ENCODE measurements at places on chromosomes 1 and 21. TPM values are rescaled to one million over a fixed set of nuclear protein-coding genes. Genes with fewer than 3 reads are reported as not detected.

The ANKRD34A gene
- total RNA-seq = 2.5 TPM

The OR6K3 gene
- total RNA-seq = not detected

The PTPN14 gene
- 46.0 TPM for total RNA-seq

The SMIM12 gene
- total RNA-seq = 31.1 TPM

The FASLG gene
- total RNA-seq = not detected

The TMEM59 gene
- 290 TPM for total RNA-seq

The CACNA1S gene
- not detected for total RNA-seq

The UBL4B gene
- total RNA-seq = 0.83 TPM

The CR2 gene
- total RNA-seq = not detected

The PLA2G4A gene
- 0.07 TPM for total RNA-seq

The PLA2G2F gene
- not detected for total RNA-seq

The RIMKLA gene
- not detected for total RNA-seq

The FCRLA gene
- 0.43 TPM for total RNA-seq

The CCDC185 gene
- total RNA-seq = not detected

The SLAMF7 gene
- 0.29 TPM for total RNA-seq

The NBPF6 gene
- not detected for total RNA-seq

The ASCL5 gene
- not detected for total RNA-seq

The ENTREP3 gene
- 11.4 TPM for total RNA-seq

- no peak for DNase-seq
Measured at GRCh38 chr1:68490046-68490651, 6.7 kb downstream of the DEPDC1 start.

- no peak for DNase-seq
Measured at GRCh38 chr1:80893115-80893514, 907.6 kb upstream of the ADGRL2 start.

- DNase-seq = peak; percentile 40
Measured at GRCh38 chr1:161080441-161081405, 8.6 kb downstream of the NECTIN4 start.

DNA sequence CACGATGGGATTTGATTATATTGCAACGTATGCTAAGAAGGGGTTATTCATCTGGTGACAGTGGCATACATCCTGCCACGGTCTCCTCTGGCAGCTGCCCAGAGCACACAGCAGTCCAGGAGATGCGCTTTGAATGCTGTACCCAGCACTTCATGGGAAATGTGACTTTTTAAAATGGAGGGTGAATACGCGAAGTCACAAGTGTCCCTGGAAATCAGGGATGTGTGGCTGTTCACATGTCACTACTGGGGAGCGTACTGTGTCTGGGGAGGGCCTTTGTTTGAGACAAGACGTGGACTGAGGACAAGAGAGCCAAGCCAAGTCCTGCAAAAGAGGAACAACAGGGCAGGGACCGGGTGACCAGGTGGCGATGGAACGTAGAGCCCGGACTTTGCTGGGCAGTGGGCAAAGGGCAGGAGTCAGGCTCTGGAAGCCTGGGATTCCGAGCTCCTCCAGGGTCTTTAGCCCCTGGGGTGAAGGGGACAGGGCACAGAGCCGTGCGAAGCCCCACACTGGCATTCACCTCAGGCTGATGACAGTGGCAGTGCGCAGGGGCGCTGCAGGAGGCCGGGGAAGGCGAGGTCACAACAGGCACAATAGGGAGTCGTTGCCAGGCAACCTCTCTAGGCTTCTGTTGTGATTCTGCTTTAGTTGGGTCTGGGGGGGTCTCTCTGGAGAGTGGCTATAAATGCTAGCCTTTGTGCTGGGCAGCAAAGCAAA is 11.4 kb upstream of the ZBTB21 start:
- no peak for DNase-seq

GRCh38 chr21:35451276-35451675 is 402.2 kb upstream of the RUNX1 start:
- no peak for DNase-seq

- DNase-seq = no peak
Measured at GRCh38 chr21:25509862-25510261, 97.4 kb downstream of the MRPL39 start.

DNA sequence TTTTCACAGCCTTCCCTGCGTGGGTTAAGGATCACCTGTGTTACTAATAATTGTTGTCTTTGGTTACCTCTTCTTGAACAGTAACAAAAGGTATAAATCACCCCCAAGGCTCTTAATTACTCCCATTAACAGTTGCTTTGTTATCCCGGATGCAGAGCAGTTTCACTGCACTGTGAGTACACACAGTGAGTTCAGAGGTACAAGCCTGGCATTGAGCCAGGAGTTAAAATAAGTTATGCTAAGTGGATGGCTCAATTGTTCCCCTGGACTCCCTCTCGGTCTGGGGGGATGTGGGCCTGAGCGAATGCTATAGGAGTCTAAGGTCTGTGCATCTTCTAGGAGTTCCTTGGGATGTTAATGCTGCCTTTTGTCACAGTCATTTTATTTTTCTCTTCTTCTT is 258.3 kb downstream of the ATG4C start:
- no peak for DNase-seq

DNA sequence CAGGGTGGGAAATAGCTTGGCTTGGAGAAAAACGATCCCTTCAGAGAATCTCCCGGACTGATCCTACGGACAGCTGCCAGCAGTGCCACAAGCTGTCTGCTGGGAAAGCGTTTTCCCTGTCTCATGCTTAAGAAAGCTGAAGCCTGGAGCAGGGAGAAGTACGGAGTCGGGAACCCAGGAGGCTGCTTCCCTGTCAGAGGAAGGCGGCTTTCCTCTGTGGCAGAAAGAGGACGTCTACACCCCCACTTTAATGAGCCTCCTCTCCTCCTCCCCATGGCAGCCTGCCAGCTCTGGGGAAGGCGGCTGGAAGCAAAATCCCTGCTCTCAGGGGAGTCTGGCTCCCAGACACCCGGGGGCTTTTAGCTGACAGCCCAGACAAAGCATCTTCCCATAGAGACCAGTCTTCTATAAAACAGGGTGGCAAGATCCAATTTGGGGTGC is 7.3 kb downstream of the KIF21B start:
- DNase-seq = peak; percentile 62

- DNase-seq = no peak
Measured at GRCh38 chr21:21851657-21852056, 853.4 kb downstream of the NCAM2 start.

DNA sequence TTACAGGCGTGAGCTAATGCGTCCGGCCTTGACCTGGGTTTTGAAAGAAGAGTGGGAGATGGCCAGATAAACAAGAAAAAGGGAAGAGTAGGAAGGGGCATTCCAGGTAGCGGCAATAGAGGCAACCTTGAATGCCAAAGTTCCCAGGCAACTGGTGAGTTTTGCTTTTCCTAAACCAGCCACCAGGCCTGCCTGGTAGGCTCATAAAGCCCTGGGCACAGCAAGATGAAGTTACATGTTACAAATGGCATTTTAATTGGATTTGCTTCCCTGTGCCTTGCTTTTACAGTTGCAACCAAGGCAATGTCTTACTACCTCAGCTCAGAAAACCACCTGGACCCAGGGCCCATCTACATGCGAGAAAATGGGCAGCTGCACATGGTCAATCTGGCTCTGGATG is 5.5 kb downstream of the LRRC42 start:
- no peak for DNase-seq

GRCh38 chr1:175073061-175073460 is 5.4 kb downstream of the TNN start:
- no peak for DNase-seq

DNA sequence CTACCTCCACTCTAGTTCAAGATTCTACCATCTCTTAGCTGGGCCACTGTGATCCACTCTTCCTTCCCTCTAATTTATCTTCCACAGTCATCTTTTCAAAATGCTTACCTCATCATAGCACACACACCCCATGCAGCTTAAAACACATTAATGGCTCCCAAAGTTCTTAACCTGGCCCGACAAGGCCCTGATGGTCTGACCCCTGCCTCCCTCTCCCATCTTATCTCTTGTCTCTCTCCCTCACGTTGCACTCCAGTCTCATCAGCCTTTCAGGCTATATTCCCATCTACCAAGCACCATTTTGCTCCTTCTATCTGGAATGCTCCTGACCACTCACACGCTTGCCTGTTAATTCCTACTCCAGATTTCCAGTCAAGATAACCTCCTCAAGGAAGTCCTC is 2.5 kb upstream of the ZBTB8A start:
- DNase-seq = no peak

DNA sequence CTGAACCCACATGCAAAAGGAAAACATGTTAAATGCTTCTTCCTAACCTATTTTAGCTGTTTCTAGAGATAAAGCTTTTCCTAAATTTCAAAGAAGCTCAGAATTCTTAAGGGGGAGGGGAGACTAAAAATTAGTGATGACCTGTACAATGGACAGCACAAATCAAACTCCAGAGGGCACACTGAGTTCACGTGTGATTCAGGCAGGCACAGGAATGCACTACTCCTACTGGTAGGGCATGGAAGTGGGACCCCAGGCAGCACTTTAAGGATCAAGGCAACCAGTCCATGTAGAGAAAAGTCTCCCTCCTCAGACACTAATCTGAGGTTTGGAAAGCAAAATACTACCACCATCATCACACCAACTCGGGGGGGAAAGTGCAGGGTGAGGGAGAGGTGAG is 31.3 kb upstream of the CLCA4 start:
- DNase-seq = no peak

DNA sequence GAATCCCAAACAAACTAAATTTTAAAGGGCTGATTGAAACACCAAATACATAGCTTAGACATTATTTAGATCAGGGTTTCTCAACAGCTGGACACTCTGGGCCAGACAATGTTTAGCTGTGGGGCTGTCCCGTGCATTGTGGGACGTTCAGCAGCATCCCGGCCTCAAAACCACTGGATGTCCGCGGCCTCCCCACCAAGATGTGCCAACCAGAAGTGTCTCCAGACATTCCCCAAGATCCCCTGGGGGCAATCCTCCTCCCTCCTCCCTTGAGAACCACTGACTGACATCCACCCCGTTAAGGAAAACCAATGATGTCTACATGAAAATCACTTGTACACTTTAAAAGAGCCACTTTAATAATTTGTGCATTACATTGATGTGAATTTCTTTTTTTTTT is 38.4 kb downstream of the CLSTN1 start:
- no peak for DNase-seq

DNA sequence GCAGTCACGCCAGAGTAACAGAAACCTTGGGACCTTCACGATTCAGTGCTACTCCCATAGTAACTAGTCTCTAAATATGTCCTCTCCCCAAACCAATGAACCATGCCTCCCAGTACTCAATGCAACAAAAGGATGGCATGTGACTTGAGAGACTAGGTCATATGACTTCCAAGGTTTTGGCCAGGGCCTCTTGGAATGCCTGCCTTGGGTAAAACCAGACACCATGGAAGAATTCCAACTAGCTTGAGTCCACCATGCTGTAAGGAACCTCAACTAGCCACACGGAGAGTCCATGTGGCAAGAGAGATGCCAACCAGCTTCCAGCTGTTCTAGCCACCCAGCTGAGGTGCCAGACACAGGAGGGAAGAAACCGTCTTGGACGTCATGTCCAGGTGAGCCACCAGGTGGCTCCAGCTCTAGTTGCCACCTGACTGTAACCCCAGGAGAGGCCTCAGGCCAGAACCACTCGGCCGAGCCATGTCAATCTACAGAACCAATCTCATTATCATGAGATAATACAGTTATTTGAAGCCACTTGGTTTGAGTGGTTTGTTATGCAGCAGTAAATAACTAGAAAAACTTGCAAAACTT is 115.0 kb downstream of the SYF2 start:
- DNase-seq = no peak

GRCh38 chr1:1359664-1360468 is 1.5 kb upstream of the MXRA8 start:
- no peak for DNase-seq

DNA sequence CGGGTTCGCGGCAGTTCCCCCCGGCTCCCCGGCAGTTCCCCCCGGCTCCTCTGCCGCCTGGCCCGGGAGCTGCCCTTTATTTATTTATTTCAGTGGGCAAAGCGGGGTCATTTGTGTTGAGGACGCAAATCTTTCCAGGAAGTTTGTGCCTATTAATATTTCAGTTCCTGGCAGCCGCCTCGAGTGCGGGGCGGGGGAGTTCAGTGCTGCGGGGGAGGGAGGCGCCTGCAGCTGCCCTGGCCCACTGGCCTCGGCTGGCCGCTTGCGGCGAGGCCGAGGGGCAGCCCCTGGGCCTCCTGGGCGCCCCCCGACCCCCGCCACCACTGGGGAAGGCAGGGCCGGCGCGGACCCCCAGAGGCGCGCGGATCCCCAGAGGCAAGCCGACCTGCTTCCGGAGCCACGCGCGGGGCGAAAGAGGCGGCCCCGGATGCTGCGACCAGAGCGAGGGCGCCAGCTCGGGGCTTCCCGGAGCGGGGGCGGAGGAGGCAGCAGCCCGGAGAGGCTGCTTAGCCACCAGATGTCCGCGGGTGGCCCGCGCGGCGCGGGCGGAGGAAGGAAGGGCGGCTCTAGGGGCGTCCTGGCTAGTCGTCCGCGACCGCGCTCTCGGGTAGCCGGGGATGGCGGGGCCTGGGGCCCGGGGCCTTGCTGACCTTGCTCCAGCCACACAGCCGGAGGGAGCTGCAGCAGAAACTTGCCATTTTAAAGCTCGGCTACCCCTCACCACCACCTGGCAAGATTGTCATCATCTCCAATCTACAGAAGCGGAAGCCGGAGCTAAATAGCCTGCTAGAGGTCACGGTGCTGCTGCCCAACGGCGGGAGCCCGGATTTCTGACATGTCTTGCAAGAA is 48.0 kb downstream of the H3-3A start:
- peak; percentile 50 for DNase-seq

- no peak for DNase-seq
Measured at GRCh38 chr1:101332633-101333032, 95.8 kb downstream of the S1PR1 start.

DNA sequence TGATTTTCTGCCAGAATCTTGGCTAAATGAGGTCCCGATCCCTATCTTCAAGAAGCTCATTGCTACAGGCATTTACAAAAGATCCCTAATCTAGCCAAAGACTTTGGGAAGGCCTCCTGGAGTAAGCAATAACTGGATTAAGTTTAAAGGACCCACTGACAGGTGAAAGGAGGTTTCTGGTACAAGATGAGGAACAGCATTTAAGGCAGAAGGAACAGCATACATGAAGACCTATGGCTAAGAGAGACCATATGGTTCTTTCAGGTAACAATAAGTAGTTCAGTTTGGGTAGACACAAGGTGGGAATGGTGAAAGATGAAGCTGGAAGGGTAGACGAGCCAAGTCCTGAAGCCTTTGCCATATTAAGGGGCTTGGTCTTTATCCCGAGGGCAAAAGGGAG is 27.8 kb downstream of the SHISAL2A start:
- DNase-seq = no peak

GRCh38 chr1:180577361-180577760 is 18.6 kb downstream of the OVAAL start:
- no peak for DNase-seq

DNA sequence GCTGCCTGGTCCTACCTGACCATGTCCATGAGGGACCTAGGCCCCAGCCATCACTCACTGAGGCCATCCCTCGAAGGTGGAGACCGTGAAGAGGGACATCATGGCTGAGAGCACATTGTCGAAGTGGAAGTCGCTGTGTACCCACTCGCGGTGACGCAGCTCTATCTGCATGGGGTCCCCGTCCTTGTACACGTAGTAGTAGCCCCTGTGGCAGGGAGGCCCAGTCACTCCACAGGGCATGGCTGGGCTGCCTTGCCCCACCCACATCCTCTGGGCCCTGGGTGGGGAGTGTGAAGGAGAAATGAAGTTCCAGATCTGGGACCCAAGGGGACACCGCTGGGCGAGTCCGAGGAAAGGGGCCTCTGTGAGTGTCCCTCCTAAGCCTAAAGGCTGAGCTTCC is 38.4 kb upstream of the KIF21B start:
- no peak for DNase-seq
